ENCODE measurements at places on chromosomes 1 and 21.
A peak's percentile ranks its signal among the peaks of the same experiment; 100 is the strongest.

- DNase-seq, result no peak
Observed at GRCh38 chr1:105243969-105244368, 1494.3 kb downstream of the AMY1C start.

GRCh38 chr1:63782982-63783381, 9.2 kb downstream of the ROR1 start:
- DNase-seq, result no peak

DNA sequence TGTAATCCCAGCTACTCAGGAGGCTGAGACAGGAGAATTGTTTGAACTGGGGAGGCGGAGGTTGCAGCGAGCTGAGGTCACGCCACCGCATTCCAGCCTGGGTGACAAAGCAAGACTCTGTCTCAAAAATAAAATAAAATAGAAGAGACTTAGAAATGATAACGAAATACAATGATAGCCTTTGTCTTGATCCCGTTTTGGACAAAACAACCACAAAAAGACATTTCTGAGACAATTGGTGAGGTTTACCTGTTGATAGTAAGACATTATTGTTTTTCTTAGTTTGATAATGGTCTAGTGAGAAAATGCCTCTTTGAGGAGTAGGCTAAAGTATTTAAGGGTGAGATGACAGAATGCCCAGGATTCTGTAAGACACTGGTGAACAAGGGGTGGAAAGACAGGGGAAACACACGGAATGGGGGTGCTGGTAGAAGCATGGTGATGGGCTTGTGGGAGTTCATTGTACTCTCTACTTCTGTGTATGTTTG, 11.9 kb upstream of the SHE start:
- no peak for DNase-seq

DNA sequence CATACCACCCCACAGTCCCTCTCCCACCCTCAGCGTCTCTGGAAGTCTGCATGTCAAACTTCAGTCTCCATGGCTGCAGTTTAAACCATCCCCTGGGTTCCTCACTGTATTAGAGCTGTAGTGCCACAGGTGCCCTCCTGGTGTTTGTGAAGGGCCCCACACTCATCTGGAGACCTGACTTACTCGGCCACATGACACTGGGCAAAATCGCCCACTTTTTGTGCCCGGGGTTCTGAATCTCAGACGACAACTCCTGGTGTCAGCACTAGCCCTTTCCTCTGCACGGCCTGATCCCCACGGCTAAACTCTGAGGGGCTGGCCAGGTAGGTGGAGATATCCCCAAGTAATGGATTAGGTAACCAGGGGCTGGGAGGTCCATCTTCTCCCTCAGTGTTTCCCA, 6.5 kb downstream of the INKA2 start:
- no peak for DNase-seq

GRCh38 chr1:161216945-161217712, 2.0 kb downstream of the FCER1G start:
- DNase-seq, result peak; percentile 26

- no peak for DNase-seq
Observed at GRCh38 chr1:33635336-33636012, 163.0 kb downstream of the ZSCAN20 start.

DNA sequence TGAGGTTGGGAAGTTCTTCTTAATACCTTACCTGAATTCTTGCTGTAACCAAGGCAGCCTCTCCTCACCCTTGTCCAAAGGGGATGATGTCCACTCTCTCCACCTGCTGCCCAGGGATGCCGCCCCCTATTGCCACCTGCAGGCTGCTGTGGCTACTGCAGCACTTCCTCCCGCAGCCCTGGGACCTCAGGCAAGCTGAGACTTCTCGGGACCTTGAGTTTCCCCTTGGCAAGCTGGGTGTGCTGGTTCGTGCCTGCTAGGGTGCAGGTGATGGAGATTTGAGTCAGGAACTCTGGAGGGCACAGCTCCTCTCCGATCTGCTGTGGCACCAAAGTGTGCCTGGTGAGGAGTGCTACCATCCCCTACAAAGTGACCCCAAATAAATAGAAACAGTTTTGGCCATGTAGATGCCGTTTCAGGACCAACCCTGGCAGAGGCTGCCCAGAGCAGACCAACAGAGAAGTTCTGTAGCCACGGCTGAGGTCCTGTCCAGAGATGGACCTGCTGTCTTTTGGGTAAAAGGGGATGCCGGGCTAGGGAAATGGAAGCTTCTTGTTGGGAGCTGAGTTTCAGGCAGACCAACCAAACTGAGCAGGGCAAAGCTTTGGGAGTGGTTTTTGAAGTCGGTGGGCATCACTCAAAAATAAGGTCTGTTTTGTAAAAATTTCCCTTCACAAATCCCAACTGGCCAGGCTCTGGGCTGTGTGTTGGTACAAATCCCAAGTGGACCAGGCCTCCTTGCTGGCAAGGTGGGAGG, 31.7 kb downstream of the RUNX3 start:
- DNase-seq, result peak; percentile 33

DNA sequence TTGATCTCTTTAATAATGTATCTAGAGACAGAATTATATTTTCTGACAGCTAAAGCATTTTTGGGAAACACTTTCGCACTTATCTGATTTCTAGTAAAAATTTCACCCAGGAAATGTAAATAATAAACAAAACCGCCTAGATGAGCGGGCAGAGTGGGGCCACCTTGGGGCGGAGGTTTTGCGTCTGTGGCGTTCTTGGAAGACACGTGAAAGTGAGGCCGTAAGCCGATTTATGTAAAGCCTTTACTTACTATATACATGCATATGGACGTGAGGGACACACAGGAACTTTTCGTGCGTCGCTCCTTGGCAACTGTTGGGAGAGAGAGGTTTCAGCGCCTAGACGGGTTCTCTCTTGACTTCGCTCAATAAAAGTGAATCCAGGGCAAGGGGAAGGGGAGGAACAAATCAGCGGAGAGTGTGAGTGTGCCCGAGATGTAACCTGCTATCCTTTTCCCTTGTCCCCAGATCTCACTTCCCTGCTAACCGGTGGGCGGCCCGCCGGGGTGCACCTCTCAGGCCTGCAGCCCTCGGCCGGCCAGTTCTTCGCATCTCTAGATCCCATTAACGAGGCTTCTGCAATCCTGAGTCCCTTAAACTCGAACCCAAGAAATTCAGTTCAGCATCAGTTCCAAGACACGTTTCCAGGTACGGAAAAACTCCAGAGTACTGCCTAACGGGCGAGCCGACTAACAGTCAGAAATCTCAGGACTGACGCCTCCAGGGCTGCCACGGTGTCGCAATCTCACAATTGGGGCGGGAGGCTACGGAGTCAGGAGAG, 1.7 kb downstream of the HLX start:
- DNase-seq, result no peak

DNA sequence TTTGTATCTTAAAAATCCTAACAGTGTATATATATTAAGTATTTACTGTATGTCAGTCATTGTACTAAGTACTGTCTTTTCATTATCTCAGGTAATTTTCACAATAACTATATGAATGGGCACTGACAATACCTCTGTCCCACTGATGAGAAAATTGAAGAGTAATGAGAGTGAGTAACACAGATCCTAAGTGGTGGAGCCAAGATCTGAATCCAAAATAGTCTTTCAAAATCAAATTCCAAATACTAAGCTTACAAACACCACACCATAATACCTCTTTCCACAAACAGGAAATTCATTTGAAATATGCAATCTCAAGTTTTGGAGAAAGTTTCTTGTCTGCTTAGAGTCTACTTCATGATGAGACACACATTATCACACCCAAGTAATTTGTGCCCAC, 105.9 kb upstream of the EDEM3 start:
- no peak for DNase-seq

GRCh38 chr1:184889902-184890301, 84.4 kb downstream of the NIBAN1 start:
- DNase-seq, result no peak

DNA sequence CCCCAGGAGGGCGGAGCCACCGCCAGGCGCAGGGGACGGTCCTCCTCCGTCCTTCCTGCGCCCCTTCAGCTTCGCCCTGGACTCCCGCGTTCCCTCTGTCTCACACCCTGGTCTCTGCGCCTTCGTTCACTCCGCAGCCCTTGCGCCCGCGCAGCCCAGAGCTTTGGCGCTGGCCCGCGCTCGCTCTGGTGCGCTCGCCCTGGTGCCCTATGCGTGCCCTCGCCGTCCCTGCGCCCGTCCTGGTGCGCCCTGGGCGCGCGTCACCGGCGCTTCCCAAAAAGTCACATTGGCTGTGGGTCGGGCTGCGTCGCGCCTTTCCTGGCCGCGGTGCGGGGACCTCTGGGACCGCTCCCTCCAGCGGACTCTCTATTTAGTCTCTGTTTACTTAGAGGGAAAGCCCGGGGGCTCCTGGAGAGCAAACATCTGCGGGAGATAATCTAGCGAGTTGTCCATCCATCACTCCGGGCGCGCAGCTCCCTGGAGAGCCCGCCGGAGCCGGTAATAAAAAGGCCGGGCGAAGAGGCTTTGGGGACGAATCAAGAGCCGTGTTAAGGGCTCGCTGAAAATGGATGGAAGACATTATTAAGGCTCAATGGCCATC, 178.6 kb downstream of the PRDM16 start:
- no peak for DNase-seq

- no peak for DNase-seq
Observed at GRCh38 chr1:119467857-119468668, 38.9 kb upstream of the HSD3B1 start.

GRCh38 chr21:41006636-41007035, 159.7 kb upstream of the DSCAM start:
- DNase-seq, result no peak

DNA sequence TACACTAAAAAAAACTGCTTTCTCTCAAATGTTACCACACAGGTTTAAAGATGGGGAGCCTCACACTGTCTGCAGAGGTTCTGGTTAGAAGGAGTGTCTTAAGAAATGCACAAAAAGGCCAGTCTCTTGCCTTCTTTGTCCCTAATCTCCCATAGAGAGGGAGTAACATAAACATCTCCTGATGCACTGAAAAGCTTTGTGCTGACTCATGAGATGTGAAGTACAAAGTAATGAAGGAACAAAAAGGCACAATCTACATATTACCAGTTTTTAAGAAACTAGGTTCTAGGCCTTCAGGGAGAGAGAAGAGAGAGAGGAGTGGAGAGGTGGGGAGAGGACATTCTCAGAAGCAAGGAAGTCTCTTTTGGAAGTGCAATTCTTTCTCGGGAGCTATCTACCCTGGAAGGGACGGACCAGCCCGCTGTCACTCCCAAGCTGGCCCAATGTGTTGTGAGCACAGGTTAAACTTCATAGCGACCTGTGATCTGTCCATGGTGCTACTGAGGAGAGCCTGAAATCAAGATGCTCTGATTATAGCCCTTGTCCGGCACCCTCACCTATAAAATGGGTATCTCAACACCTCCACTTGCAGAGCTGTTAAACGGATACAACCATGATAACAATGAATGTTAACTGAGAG, 458.1 kb downstream of the DISC1 start:
- peak; percentile 9 for DNase-seq

- no peak for DNase-seq
Observed at GRCh38 chr1:67405473-67406245, 24.5 kb downstream of the SERBP1 start.

DNA sequence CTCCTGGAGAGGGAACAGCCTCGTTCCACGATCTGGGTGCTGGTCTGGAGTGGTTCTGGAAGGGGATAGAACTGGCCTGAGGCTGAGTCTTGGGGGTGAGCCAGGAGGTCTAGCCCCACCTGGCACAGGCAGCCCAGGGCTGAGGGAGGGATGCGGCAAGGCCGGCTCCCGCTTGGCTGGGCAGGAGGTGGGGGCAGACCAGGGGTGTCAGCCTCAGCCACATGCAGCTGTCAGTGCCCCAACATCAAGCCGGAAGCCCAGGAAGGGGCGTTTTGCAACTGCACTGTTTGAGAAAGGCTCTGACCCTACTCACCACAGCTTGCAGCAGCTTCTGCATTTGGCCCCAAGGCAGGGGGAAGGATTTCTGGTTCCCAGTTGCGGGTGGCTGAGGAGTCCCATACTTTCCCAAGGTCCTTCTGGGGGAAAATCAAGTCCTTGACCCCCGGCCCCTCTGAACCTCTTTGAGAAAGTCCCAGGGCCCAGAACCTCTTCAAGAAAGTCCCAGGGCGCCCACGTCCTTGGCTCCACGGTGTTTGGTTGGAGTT, 2.0 kb downstream of the EFHD2 start:
- no peak for DNase-seq

GRCh38 chr1:30872033-30872947, 36.3 kb downstream of the SDC3 start:
- no peak for DNase-seq

- no peak for DNase-seq
Observed at GRCh38 chr1:30764939-30765555, 7.5 kb upstream of the LAPTM5 start.

GRCh38 chr1:53981220-53981619, 35.1 kb downstream of the LRRC42 start:
- no peak for DNase-seq

GRCh38 chr1:165345502-165345901, 11.0 kb downstream of the LMX1A start:
- no peak for DNase-seq

DNA sequence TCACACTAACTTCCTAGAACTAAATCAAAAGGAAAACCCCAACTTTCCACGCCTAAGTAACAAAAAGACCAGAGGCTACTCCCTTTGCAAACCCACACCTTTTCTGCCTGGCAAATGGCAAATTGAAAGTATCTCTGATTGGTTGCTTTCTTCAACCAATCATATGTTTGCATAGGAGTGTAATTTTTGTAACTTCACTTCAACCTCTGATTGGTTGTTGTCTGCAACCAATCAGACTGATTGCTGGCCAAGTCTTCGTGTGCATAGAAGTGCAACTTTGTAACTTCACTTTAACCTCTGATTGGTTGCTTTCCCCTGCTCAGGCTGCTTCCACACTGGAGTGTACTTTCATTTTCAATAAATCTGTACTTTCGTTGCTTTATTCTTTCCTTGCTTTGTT, 36.9 kb upstream of the PADI2 start:
- peak; percentile 64 for DNase-seq

DNA sequence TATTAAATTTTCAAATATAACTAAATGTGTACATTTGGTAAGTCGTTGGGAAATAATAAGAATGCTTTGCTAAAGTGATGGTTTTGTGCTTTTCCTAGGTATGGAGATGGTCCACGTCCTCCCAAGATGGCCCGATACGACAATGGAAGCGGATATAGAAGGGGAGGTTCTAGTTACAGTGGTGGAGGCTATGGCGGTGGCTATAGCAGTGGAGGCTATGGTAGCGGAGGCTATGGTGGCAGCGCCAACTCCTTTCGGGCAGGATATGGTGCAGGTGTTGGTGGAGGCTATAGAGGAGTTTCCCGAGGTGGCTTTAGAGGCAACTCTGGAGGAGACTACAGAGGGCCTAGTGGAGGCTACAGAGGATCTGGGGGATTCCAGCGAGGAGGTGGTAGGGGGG, 47.8 kb downstream of the DHX9 start:
- DNase-seq, result no peak

GRCh38 chr1:184988506-184988905, 14.2 kb upstream of the NIBAN1 start:
- DNase-seq, result no peak

GRCh38 chr21:38678827-38679226, 126.9 kb upstream of the ETS2 start:
- no peak for DNase-seq

- no peak for DNase-seq
Observed at GRCh38 chr1:109113590-109114341, at the start of gene ELAPOR1. ELAPOR1 (plus strand) TSS chr1:109114115; CDS start chr1:109114184, 69 bp downstream.

- DNase-seq, result no peak
Observed at GRCh38 chr1:220685879-220686278, 4.3 kb upstream of the C1orf115 start.
